ENCODE measurements at places on chromosomes 13 and 19.

- DNase-seq, result no peak
Observed at GRCh38 chr19:15114153-15114540, 6.9 kb downstream of the SYDE1 start.

DNA sequence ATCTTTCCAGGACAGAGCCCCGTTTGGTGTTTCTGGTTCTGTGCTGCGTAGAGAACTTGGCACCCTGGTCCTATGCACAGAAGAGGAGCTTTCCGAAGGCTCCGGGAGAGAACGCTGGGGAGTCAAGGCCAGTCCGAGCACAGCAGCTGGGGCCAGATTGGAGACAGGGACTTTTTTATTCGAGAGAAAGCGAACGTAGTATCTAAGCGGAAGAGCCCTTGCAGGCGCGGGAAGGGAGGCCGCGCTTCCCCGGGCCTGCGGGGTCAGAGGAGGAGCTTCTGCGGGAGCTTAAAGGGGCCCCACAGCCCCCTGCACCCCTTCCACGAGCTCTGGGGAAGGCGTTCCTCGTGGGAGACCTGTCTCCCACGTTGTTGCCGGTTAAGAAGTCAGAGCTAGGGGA lies 48.6 kb upstream of the ARHGEF7 start:
- DNase-seq, result no peak

DNA sequence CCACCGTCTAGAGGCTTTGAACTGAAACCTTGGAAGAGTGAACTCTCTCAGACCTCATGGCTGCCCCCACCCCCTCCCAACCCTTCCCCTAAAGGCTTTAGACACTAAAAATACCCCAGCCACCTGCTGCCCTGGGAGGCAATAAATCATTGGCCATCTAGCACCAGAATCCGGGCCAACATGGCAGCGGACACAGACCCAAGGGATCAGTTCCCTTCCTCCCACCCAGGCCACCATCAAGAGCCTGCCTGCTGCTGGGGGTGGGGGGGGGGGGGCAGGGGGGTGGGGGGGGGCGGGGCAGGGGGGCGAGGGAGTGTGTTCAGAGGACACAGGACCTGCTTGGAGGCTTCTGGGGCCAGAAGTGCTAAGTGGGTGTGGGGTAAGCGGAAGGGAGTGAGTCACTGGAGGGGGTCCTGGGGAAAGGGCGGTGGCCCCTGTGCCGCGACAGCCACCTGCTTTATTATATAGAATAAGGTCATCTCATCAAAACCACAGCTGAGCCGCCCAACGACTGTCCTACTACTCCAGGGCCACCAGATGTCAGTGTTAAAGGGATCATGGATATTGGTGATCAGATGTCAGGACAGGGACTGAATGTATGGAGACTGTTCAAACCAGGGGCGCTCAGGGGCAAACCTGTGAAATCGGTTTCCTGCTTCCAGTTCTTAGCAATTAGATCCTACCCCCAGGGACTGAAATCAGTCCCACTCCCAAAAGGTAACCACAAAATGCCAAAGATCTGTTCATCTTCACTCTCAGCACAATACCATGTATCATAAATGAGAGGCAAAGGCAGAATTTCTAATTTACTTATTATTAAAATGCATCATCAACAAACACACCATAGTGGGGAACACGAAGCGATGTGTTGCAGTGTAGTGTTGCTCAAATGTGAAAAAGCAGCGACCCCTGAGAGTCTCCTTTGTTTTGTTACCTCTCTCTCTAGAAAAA lies 24.3 kb downstream of the ARL11 start:
- DNase-seq, result no peak

DNA sequence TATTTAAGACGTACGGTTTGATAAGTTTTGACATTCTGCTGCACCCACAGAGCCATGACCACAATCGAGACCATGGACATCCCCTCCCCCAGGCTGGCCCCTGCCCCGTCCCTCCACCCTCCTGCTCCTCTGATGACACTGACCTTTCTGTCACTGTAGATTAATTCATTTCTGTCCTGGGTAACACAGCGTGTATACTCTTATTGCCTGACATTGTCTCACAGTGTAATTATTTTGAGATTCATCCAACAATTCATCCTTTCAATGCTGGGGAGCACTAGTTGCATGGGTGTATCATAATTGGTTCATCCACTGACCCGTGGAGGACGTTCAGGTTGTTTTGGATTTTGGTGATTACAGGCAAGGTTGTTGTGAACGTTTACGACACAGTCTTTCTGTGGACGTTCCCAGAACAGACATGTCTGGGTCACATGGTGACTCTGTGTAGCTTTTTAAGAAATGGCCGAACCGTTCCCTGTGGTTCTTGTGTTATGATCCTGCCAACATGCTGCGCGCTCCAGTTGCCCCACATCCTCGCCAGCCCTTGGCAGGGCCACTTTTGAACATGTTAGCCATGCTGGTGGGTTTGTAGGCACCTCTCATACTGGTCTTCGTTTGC lies 41.9 kb downstream of the C13orf46 start:
- no peak for DNase-seq

GRCh38 chr19:2337329-2337707 lies 8.8 kb downstream of the SPPL2B start:
- DNase-seq, result peak; percentile 19

DNA sequence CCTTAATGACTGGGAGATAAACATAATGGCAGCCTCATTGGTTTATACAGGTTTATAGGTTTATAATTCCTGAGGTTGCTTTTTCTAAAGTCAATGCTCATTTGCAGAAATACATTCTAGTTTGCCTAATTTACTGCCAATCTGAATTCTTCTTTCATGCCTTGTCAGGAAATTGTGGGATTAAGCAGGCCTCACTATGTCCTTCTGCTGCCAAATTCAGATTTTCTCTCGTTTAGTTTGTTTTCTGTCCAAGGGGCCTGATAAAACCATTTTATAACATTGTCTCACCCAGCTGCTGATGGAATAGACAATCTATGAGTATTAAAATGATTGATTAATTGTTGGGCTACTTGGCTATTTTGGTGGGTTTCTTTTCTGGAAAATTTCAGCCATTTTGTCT lies 42.4 kb upstream of the OBI1 start:
- DNase-seq, result no peak

DNA sequence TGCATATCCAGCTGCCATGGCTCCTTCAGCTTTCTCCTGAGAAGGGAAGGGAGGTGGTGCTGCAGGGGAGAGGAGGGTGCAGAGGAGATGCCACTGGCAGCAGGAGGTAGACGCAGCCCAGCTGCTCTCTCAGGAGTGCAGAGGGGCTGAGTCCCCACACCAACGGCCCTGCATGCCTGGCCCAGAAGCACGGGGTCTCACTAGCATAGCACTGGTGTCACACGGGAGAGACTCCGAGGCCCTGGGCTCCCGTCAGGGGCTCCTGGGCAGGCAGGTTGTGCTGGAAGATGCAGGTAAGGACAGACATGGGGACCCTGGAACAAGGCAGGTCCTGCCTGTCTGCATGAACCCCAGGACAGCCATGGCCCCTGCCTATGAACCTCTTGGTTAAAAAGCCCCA lies 80.1 kb downstream of the C1QTNF9 start:
- DNase-seq, result no peak

DNA sequence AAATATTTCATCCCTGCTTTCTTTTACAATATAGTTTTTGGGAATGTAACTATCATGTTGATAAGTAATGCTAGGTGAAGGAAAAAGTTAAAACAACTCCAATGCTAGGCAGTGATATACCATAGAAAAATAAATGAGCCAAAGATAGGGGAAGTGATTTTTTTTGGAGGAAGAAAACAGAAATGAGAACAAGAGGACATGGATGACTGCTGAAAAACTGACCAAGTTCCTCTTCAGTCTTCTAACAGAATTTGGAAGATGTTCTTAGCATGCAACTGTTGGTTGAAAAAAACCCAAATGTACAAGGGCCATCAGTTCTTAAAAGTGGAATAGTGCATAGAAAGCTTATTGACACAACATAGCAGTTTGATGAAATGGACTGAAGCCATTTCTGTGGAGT lies 262.5 kb upstream of the STARD13 start:
- DNase-seq, result no peak

DNA sequence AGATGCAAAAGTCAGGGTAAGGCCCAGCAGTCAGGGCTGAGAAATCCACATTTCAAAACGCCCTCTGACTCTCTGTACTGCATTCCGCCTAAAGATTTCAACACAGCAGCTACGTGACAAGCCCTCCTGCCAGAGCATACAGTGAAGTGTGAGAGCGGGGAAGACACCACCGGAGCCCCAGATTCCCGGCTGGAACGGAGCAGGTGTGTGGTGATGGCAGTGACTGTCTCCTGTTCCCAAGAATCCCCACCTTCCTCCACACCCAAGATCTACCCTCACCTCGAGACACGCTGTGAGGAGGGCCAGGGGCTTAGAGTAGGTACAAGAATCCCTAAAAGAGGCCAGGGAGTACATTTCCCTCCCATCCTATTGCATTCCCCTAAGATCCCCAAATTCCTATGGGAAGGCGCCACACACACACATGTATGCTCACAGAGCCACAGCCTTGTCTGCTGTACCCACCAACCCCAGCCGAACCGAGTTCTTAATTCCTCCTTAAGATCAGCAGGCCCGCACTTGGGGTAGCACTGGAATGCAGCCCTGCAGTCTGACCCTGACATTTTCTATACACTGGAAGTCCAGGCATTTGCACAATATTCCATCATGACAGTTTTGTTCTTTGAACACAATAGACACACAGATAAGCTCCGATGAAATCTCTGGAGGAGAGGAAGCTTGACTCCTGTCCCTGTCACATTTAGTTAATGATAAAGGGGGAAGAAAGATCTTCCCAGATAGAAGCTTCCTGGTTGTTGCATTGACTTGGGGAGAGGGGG lies 102.9 kb downstream of the FOXO1 start:
- DNase-seq, result no peak

GRCh38 chr13:94323764-94324758 lies 155.4 kb downstream of the DCT start:
- no peak for DNase-seq

GRCh38 chr13:45410466-45410865 lies 7.7 kb downstream of the SLC25A30 start:
- DNase-seq, result no peak

GRCh38 chr19:35006342-35006998 lies 6.3 kb downstream of the GRAMD1A start:
- DNase-seq, result no peak

DNA sequence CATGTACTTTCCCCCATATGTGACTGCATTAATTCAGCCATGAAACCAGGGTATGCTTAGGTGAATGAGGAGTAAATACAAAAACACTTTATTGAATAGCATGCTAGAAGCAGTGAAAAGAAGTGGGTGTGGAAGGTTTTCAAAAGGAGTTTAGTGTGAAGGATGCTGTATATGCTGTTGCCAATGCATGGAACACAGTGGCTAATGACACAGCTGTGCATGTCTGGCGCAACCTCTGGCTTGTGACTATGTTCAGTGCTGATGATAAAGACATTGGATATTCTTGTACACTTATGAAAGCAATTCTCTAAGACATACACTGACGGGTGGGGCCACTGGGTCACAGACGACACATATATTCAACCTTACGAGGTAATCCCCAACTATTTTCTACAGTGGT lies 55.2 kb downstream of the SOX21 start:
- no peak for DNase-seq

DNA sequence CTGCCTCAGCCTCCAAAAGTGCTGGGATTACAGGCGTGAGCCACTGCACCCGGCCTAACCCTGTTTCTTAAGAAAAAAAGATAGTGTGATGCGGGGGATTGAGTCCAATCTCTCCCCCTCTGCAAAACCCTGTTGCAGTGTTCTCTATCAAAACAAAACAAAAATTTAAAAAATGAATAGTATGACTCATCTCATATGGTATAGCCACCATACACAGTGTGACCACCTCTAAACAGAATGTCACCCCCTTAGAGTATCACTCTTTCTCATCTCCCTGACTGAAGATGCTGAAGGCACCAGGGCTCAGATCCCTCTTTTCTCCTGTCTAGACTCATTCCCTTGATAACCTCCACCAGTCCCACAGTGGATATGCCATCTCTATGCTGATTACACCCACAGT lies 6.8 kb upstream of the ERF start:
- DNase-seq, result no peak

GRCh38 chr13:49641801-49642291 lies 13.5 kb downstream of the ARL11 start:
- no peak for DNase-seq

- DNase-seq, result no peak
Observed at GRCh38 chr19:16315825-16316505, 8.7 kb upstream of the KLF2 start.

GRCh38 chr19:47391510-47392223 lies 27.7 kb downstream of the MEIS3 start:
- peak; percentile 53 for DNase-seq

DNA sequence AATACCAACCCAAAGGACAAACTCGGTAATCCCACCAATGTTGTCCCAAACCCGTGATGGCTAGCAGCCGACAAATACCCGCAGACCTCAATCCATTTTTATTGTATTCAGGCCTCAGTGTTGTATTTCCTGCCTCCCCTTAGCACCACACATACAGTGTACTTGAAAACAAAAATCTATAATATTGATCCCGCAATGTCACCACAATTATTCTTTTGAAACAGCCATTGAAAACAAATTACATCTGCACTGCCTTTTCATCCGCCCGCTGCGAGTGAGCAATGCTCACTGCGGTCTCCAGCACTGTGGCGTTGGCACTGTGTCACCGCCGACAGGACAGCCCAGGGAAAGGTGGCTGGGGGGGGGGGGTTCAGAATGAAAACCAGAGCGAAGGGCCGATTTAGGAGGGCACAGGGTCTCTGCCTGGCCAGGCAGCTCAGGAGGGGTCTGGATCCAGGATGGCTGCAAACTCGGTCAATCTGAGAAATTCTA lies 385.8 kb upstream of the ZNF507 start:
- no peak for DNase-seq

DNA sequence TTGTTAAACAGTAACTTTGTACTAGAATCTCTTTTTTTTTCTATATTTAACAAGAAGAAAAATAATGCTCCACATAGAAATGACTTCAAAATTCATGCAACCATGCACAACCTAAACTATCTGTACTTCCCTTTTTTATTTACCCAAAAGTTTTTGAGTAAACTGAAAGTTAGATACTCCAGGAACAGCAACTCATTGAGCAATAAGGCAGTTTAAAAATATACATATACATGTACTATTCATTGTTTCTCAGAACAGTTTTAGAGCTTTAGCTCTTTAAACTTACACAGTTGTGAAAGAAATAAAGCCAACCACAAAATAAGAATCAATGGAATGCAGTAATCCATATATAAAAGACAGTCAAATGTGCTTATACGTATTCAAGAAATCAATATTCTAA lies 39.2 kb downstream of the MTMR6 start:
- DNase-seq, result no peak

GRCh38 chr19:48720251-48720612 lies 707 bp upstream of the MAMSTR start:
- DNase-seq, result no peak

- no peak for DNase-seq
Observed at GRCh38 chr13:113726961-113727411, 32.0 kb upstream of the TMEM255B start.

DNA sequence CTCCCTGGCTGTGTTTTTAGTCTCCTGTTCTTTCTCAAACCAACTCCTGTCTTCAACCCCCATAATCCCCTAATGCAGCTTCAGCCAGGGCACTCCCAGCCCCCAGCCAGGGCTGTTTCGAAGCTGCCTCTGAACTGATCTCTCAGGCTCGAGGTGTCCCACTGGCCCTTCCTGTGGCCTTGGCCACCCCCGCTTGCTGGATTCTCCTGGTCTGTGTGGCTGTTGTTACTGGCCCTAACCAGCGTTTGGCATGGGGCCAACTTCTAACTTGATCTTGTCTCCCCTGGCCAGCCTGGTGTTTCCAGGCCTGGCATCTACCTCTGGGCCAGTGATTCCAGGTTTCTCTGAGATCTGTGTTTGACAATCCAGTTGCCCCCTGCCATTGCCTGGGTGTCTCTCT lies 11.0 kb downstream of the XAB2 start:
- DNase-seq, result no peak

- peak; percentile 78 for DNase-seq
Observed at GRCh38 chr19:42284066-42284501, 15.0 kb downstream of the CIC start.
